Naive B cell (primary cell): ENCODE measurements at places on chromosomes 2 and 18.

DNA sequence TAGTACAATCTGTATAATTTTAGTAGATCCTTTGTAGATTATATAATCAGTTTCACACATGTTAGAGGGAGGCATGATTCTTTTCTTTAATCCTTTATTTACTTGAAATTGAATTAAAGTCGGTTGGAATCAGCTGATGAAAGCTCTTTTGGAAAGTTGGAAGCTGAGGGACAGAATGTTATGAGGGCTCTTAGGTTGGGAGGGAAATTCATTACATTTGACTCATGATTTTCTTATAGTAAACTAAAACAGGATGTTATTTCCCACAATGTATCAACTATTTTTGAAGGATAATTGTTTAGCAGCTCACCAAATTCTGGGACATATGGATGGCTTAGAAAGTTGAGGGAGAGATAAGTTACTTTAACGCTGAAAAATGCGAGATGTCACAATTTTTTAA, 52.7 kb upstream of the TMEFF2 start:
- no peak for DNase-seq

- no peak for DNase-seq
These were observed 79.3 kb downstream of the C2orf74 start for GRCh38 chr2:61241266-61241665.

- no peak for DNase-seq
These were observed 2.0 kb upstream of the HK2 start for GRCh38 chr2:74831693-74832530.

DNA sequence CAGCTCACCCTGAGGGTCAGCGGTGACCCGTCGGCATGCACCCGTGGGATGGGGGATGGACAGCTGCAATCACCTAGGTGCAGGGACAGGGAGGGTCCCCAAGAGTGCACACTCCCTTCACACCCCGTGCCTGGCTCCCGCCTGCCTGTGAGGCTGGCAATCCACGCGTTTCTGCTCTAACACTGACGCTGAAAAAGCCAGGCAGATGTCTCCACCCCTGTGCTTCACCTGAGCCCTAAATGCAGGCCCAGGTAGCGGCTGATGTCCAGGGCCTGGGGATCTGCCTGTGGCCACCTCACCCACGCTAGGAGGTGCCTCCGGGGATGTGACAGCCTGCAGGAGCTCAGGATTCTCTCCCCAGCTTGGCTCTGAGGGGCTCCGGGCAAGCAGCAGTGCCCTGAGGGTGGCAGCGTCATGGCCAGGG, 212.0 kb upstream of the SALL3 start:
- no peak for DNase-seq

- DNase-seq = no peak
These were observed 67.8 kb upstream of the MAP4K3 start for GRCh38 chr2:39504790-39505335.
